ENCODE measurements at places on chromosomes 7 and 10.

DNA sequence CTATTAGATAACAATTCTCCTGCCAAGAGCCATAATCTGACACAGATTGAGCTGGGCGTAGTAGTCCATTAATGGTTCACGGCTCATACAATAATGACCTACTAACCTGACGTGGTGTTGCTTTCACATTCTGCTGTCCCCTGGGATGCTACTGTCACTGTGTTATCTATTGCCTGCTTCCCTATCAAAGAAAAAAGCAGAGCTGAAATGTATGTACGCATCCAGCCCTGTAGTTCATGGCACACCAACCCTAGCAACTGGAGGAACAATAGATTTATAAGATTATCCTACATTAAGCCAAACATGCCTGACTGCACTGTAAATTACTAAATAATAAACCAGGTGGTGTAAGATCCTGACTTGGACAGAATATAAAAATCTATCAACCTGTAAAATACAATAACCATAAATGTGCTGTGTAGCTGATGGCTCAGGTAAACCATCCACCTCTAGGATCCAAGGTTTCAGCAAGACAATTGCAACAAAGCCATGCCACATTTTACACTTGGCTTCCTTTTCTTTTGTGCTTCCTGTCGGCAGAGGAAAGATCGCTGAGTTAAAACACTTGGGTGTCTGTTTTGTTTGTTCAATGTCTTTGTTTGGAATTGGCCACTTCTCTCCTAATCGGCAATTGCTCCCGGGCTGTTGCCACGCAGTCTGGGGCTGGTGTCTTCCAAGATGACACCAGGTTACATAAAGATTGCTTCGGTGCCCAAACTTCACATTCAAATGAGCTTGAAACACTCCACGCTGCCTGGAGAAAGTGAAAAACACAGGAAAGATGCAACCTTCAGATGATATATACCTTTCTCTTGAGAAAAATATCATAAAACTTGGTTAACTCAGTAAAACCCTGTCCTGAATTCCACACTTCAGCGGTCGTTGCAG lies 143.9 kb upstream of the MGMT start:
- no peak for DNase-seq

DNA sequence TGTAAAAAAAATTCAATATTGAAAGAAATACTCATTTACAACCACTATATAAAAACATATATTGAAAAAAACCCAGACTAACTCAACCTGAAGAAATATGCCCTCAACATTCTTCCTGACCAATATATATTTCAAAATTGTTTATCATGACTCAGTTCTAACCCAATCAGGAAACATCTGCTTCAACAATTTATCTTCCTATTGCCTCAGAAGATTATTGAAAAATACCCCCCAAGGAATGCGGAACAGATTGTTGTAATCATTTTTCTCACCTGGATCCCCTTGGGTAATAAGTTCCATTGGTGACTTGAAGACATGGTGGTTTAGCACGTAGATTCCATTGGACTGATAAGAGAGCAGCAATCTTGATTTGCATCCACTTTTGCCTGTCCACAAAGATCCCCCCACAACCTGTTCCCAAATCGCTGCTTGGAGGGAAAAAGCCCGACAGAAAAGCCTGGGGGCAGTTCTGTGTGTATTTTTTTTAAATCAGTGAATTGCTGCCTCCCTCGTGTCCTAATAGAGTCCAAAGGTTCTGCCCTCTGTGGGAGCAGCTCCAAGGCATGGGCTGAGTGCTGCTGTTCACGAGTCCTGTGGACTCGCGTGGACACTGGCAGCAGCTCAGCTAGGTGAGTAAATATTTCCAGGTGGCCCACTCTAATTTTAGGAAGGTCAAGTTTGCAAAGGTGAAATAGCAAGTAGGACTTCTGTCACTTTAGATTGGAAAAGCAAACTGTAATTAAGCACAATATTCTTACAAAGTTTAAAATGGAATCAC lies 5.9 kb upstream of the INHBA start:
- DNase-seq, result no peak

DNA sequence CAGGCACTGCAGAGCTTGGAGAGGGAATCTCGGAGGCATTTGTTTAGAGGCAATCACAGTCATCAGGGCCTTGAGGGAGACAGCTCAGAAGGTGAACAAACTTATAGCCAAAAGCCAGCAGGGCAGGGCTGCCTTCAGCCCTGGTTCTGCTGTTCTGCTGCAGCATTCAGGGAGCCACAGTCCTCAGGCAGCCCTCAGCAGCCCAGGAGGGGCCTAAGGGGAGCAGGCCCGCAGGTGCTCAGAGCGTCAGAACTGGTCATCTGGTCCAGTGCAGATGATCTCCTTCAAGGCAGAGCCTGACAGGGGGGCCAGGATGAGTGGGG lies 84.7 kb downstream of the ARHGAP22 start:
- DNase-seq, result no peak

DNA sequence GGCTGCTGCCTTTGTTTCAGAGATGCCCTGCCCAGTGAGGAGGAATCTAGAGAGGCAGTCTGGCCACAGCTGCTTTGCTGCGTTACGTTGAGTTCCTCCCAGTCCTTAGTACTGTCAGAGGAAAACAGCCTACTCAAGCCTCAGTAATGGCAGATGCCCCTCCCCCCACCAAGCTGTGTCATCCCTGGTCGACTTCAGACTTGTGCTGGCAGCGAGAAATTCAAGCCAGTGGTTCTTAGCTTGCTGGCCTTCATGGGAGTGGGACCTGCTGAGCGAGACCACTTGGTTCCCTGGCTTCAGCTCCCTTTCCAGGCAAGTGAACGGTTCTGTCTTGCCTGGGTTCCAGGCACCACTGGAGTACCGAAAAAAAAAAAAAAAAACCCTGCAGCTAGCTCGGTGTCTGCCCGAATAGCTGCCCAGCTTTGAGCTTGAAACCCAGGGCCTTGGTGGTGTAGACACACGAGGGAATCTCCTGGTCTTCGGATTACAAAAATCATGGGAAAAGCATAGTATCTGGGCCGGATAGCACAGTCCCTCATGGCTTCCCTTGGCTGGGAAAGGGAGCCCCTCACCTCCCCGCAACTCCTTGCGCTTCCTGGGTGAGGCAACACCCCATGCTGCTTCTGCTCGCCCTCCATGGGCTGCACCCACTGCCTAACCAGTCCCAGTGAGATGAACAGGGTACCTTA lies 9.1 kb downstream of the SDHAF3 start:
- DNase-seq, result no peak

DNA sequence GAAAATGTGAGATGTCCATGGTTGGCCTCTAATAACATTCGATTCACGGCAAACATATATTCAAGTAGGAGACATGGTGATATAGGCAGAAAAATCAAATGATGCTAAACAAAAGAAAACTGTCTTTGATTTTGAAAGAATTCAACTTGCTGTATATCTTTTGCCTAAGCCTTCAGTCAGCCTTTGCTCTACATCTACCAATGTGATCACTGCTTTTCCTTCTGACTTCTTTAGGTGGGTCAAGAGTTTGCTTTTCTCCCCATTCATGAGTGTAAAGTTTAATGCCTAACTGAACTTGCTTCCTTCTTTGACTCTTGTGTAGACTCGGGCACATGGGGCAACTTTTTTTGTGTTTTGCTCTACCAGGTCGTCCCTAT lies 417 bp upstream of the HIF1AN start:
- no peak for DNase-seq

- no peak for DNase-seq
Observed at GRCh38 chr7:91294639-91295220, 30.5 kb downstream of the FZD1 start.

GRCh38 chr7:134710511-134710853 lies 63.8 kb downstream of the BPGM start:
- DNase-seq, result no peak

DNA sequence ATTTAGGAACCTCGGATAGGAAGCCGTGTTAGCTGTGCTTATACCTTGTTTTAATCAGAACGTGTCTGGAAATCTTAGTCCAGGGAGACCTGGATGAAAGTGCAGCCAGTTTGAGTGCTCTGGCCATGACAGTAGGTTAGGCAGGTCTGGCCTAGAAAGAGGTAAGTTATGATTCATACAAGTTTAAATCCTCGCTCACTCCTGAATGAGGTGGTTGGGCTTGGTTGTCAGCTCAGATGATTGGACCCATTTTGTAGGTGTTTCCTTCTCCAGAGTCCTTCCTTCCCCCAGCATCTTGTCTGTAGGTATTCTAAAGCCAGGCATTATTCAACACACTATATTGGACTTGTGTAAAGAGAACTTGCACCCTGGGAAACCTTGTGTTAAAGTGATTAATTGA lies 561.9 kb upstream of the GALNT17 start:
- no peak for DNase-seq

DNA sequence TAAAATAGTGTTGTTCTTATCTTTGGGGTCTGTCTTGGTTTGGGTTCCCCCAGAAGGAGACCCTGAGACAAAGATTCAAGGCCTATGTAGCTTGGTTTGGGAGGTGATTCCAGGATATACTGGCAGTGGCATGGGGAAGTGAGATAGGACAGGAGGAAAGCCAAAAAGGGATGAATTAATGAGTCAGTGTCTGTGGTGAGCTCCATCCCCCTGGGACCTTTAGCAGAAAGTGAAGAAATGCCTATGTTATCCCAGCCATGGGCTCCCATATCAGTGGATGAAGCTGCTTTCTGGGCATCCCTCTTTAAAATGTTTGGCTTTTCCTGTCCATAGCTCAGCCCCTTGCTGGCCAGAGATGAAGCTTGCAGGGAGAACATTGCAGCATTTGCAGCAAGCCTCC lies 217.0 kb upstream of the CTBP2 start:
- DNase-seq, result no peak

DNA sequence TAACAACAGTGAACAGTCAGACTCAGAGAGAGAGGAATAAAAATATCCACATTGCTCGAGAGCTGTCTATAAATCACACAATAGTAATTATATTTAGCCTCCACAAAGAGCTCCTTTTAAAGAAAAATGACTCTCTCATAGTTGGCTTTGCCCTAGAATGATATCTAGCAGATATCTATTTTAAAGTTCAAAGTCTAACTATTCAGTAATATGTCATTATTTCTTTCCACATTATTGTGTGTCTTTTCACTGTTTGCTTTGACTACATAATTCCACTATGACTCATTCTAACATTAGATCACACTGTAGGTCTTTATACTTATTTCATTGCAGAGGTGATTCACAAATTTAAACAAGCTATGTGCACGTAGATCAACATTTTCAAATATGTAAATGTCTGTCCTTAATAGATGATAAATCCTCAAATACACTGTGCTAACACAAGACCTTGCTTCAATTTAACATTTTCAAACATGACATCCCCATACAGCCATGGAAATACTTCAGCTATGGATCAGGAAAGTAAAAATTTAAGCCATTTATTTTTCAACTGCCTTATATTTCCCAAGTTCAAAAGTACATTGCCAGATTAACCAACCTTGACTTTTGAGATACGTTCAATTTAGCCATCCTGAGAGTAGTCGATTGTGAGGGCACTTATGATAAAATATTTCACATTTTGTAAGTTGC lies 99.9 kb upstream of the AKR1E2 start:
- DNase-seq, result no peak

DNA sequence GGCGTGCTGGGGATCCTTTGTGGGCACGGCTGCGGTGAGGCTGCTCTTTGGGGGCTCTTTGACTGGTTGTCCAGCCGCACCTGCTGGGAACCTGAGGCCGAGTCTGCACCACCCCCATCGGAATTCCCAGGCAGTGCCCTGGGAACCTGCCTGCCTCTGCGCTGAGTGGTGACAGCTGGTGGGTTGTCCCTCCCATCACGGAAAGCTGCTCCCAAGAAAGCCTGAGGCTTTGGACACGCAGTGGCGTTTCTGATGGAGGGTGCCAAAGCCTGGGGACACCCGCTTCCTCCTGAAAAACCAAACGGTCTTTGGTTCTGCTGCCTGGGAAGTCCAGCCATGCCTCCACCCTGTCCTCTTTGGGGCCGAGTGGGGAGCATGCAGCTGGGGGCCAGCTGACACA lies 21.4 kb upstream of the SHH start:
- no peak for DNase-seq

DNA sequence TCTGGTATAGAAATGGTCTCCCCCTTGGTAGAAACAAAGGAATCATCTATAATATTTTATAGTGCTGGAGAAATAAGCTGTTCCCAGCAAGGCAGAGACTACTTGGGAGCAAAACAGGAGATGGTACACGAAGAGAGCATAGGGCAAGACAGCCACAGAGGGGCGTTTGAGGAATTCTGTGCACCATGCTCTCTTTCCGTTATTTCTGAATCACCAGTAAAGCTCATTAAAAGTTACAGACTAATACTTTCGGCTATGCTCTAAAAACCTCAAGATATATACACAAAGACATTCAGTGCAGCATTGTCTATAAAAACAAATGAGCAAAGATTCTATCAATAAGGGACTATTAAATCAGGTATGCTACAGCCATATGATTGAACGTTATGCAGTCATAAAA lies 68.5 kb upstream of the FHIP2A start:
- DNase-seq, result no peak

- DNase-seq, result no peak
Observed at GRCh38 chr10:11866199-11866925, 43.2 kb downstream of the PROSER2 start.

GRCh38 chr7:100785878-100786277 lies 41.4 kb downstream of the EPHB4 start:
- DNase-seq, result no peak

DNA sequence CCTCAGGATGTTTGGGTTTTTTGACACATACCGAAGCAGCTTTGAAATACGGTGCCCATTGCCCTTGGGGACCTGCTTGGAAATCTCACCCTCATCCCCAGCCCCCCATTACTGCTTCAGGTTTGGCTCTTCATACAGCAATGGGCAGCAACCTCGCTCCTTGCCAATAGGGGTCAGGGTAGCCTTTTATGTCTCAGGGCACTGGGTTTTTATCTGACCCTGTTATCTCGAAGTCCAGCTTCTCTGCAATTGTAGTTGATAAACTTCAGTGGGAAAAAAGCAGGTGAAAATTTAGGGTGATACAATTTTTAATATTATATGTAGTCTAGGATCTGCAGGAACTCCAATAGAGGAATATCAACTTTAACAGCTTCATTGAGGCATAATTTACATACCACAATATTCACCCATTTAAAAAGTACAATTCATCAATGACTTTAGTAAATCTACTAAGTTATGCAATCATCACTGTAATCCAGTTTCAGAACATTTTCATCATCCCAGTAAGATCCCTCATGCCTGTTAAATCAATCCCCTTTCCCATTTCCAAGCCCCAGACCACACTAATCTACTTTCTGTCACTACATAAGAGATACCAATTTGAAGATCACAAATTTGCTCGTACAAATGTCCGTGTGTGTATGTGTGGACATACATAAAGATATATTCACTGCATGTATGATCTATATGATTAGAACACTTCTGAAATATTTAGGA lies 386.2 kb downstream of the KCNMA1 start:
- no peak for DNase-seq

DNA sequence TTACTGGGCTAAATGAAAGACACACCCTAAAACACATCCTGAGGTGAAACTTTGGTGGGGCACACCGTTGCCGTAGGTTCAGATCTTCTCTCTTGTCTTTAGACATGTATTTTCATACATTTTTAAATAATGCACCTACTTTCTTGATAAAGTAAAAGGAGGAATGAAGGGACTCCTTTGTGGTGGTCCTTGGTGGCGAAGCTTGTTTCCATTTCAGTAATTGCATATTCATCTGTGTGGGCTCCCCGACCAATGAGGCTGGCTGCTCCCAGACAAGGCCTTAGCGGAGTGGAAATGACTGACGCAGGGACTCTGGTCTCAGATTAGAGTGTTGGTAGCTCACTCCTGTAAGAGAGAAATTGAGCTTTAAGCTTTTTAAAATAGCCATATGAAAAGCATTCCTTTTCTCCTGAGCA lies 815 bp downstream of the CCSER2 start:
- peak; percentile 30 for DNase-seq

Measured in NCI-H748 treated with DMSO at 0.1 percent for 48 hours (cell line).